Gastrocnemius medialis (tissue), 4 donors: ENCODE measurements at places on chromosomes 6 and 20. TPM values are rescaled to one million over a fixed set of nuclear protein-coding genes. Genes with fewer than 3 reads are reported as not detected.
A peak's percentile ranks its signal among the peaks of the same experiment; 100 is the strongest.

GRCh38 chr20:9103955-9104354, 35.1 kb downstream of the PLCB4 start:
- H3K27me3 ChIP-seq = no peaks in the 10 kb centered on the region
- no peak for DNase-seq
- no peaks in the 10 kb centered on the region for H3K36me3 ChIP-seq
- no peaks in the 10 kb centered on the region for H3K4me1 ChIP-seq

DNA sequence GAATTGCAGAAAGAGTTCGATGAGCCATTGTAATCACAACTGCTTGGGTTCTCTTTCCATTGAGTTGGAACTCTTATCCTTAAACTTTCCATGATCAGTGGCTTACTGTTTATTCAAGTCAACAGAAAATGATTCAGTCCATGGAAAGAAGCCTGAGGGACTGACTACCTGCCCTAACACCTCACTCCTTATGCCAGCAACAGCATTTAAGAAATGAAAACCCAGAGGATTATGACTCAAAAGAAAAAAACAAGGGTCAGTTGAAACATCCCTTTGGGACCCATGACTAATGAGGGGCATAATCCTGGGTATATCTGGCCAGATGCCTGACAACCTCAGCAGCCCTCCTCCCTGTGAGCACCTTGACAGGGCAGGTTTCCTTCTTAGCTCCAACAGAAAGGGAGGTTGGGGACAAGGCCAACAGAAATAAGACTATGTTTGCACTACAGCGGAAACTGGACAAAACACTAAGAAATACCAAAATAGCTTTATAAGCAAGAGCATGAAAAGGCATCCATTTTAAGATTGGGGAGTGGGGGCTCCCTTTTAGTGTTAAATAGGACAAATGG, 106.7 kb downstream of the MAP3K5 start:
- H3K27me3 ChIP-seq = no peaks in the 10 kb centered on the region
- H3K27ac ChIP-seq = no peak overlapping the region
- no peak overlapping the region for H3K4me3 ChIP-seq
- no peak for DNase-seq

GRCh38 chr6:24945054-24945453, 9.3 kb upstream of the RIPOR2 start:
- H3K4me3 ChIP-seq = no peak overlapping the region
- H3K27ac ChIP-seq = no peak overlapping the region
- H3K4me1 ChIP-seq = no peaks in the 10 kb centered on the region
- no peak for DNase-seq
- no peaks in the 10 kb centered on the region for H3K27me3 ChIP-seq

DNA sequence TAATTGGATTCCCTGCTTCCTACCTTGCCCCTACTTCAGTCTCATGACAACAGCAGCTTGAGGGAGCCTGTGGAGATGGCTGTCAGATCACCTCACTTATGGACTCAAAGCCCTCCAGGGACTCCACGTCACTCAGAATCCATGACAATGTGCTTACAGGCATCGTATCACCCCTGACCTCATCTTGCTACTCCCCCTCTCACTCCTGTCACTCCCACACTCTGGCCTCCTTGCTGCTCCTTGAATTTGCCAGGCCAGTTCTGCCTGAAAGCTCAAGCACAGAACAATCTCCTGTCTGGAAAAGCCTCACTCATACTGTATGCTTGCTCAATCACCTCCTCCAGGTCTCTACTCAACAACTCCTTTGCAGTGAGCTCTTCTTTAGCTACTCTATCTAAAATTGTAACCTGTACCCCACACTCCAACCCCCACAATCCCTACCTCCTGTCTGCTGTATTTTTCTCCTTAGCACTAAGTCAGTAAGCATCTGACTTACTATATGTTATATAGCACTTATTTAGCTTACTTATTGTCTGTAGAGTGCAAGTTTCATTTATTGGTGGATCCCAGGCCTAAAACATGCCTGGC, 10.7 kb upstream of the GSTA4 start:
- no peak overlapping the region for H3K4me3 ChIP-seq
- no peaks in the 10 kb centered on the region for H3K27me3 ChIP-seq
- peaks cover 8% of the 10 kb centered on the region for H3K36me3 ChIP-seq

DNA sequence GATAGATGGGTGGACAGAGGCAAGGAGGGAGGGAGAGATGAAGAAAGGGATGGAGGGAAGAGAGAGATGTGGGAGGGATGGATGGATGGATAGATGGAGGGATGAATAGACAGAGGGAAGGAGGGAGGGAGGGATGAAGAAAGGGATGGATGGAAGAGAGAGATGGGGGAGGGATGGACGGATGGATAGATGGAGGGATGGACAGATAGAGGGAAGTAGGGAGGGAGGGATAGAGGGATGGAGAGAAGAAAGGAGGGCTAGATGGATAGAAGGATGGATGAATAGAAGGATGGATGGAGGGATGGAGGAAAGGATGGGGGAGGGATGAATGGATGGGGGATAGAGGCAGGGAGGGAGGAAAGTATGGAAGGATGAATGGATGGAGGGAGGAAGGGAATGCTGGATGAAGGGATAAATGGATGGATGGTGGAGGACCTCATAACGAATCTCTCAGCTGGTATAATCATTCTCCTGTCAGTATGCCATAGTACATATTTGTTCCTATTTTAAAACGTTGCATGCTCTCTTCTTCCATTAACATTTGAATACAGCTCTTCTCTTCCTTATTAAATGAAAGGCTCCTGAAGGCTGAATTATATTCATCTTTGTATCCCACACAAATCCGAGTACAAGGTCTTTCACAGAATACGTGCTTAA, 136.4 kb downstream of the HIVEP2 start:
- DNase-seq = no peak
- H3K4me1 ChIP-seq = peaks cover 25% of the 10 kb centered on the region
- H3K4me3 ChIP-seq = no peak overlapping the region
- no peak overlapping the region for H3K27ac ChIP-seq
- no peaks in the 10 kb centered on the region for H3K27me3 ChIP-seq
- H3K36me3 ChIP-seq = no peaks in the 10 kb centered on the region

GRCh38 chr6:47165918-47166317, 123.8 kb upstream of the ADGRF1 start:
- no peak overlapping the region for H3K27ac ChIP-seq
- H3K4me3 ChIP-seq = no peak overlapping the region
- no peaks in the 10 kb centered on the region for H3K27me3 ChIP-seq
- H3K36me3 ChIP-seq = no peaks in the 10 kb centered on the region
- no peak for DNase-seq

Gene BPIFB1
- total RNA-seq = not detected

Gene KIF3B
- total RNA-seq = 4.8 TPM

DNA sequence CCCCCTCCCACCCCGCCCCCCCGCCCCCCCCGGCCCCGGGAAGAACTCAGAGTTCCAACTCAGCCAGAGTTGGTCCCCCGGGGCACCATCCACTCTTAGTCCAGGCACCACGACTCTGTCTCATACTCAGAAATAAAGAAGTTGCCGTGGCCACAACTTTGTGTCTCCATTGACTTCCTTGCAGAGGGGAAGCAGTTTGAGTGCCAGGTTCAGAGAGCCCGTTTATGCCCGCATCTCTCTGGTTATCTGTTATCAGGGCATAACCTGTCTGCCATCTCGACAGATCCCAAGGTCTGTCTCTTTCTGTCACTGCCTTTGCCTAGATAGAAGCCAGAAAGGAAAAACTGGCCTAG, 605 bp downstream of the CDC5L start:
- H3K4me1 ChIP-seq = peaks cover 24% of the 10 kb centered on the region
- peak overlapping the region; percentile 92 for H3K4me3 ChIP-seq
- no peak for DNase-seq
- H3K36me3 ChIP-seq = peaks cover 23% of the 10 kb centered on the region
- H3K27me3 ChIP-seq = no peaks in the 10 kb centered on the region

Gene PRPH2
- 0.56 TPM for total RNA-seq

Gene KHDC1
- total RNA-seq = not detected

DNA sequence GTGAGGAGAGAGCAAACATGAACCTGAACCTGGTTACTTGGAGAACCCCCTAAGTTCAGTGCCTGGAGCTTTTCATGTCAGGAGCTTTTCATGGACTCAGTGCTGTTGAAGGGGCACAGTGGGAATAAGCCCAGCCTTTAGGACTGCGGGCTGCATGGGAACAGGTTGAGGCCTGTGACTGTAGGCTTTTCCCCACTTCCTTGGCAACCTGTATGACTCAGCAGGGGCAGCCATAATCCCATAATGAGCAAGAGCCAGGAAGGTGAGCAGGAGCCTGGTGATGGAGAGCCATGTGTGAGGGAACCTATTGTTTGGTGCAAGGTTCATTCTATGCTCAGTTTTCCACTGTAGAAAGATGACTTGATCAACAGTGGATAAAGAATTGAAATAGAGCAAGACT, 23.4 kb downstream of the MEP1A start:
- no peak overlapping the region for H3K27ac ChIP-seq
- H3K27me3 ChIP-seq = no peaks in the 10 kb centered on the region
- no peak for DNase-seq
- no peaks in the 10 kb centered on the region for H3K4me1 ChIP-seq
- H3K36me3 ChIP-seq = no peaks in the 10 kb centered on the region

Gene TAB2
- 67.6 TPM for total RNA-seq

GRCh38 chr20:49892260-49892659, 23.1 kb downstream of the SPATA2 start:
- H3K4me1 ChIP-seq = peaks cover 37% of the 10 kb centered on the region
- peaks cover 7% of the 10 kb centered on the region for H3K36me3 ChIP-seq
- DNase-seq = no peak
- no peaks in the 10 kb centered on the region for H3K27me3 ChIP-seq
- H3K4me3 ChIP-seq = no peak overlapping the region

GRCh38 chr20:62401331-62401779, 5.7 kb downstream of the CABLES2 start:
- H3K27ac ChIP-seq = no peak overlapping the region
- DNase-seq = no peak
- no peaks in the 10 kb centered on the region for H3K27me3 ChIP-seq
- H3K36me3 ChIP-seq = no peaks in the 10 kb centered on the region
- no peak overlapping the region for H3K4me3 ChIP-seq

DNA sequence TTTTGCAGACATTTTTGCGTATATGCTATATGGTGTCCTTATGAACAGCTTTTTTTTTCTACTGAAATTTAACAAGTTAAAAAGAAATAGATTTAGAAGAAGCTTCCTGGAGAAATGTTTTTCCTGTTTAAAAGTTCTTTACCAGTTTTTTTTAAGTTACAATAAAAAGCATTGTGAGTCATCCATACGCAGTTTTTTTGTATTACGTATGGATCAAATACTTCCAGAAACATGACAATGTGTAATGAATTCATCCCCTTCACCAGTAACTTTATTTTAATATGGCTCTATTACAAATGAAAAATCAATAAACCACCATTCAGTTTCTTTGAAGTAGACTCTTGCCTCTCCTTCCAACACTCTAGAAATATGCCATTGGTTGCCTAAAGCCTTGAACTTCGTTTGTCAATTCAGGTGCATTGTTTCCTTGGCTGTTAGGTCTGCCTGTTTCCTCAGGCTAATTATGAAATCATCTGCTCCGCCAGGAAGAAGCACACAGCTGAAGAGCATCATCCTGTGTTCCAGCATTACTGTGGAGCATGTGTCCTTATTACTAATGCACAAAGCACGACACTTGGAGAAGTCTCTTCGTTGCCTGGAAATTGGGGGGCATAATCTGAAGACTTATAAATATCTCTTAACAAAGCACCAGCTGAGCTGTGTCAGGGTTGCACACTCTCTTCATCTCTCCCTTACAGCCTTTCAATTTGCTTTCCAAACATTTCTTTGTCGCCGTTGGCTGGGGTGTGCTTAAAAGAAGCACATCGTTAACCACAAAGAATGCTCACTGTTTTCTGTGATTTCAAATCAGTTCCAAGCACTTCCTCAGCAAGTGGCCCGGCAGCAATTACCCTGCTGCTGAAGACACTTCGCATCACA, 9.6 kb downstream of the MOXD1 start:
- no peak for DNase-seq
- no peaks in the 10 kb centered on the region for H3K36me3 ChIP-seq
- H3K27ac ChIP-seq = no peak overlapping the region
- no peaks in the 10 kb centered on the region for H3K4me1 ChIP-seq

GRCh38 chr20:59078231-59078630, 35.6 kb upstream of the PRELID3B start:
- H3K27ac ChIP-seq = no peak overlapping the region
- H3K27me3 ChIP-seq = no peaks in the 10 kb centered on the region
- H3K36me3 ChIP-seq = no peaks in the 10 kb centered on the region
- no peak for DNase-seq
- H3K4me1 ChIP-seq = no peaks in the 10 kb centered on the region
- no peak overlapping the region for H3K4me3 ChIP-seq

DNA sequence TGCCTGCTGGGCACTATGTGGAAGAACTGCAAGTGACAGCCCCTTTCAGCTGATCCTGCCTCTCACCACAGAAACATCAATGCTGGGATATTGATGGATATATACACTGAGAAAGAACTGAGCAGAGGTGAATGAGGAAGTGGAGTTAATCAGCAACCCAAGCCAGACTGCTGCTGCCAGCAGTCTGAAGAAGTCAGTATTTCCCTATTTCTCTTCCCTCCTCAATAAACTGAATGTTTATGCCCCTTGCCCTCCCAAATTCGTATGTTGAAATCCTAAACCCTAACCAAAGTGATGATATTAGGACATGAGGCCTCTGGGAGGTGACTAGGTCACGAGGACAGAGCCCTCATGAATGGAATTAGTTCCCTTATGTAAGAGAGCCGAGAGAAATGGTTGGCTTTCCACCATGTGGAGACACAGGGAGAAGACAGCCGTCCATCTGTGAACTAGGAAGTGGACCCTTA, 76.3 kb downstream of the CDK19 start:
- peak; percentile 3 for DNase-seq
- H3K27me3 ChIP-seq = no peaks in the 10 kb centered on the region
- no peak overlapping the region for H3K27ac ChIP-seq
- H3K4me3 ChIP-seq = no peak overlapping the region
- H3K36me3 ChIP-seq = no peaks in the 10 kb centered on the region

Gene BMP6
- 4.5 TPM for total RNA-seq

Gene WFDC10A
- not detected for total RNA-seq

Gene HLA-DPA1
- 27.3 TPM for total RNA-seq

Gene SYS1
- total RNA-seq = 42.3 TPM

GRCh38 chr20:56855708-56856107, 226.6 kb downstream of the TFAP2C start:
- H3K27ac ChIP-seq = no peak overlapping the region
- H3K36me3 ChIP-seq = no peaks in the 10 kb centered on the region
- DNase-seq = peak; percentile 24
- no peak overlapping the region for H3K4me3 ChIP-seq

DNA sequence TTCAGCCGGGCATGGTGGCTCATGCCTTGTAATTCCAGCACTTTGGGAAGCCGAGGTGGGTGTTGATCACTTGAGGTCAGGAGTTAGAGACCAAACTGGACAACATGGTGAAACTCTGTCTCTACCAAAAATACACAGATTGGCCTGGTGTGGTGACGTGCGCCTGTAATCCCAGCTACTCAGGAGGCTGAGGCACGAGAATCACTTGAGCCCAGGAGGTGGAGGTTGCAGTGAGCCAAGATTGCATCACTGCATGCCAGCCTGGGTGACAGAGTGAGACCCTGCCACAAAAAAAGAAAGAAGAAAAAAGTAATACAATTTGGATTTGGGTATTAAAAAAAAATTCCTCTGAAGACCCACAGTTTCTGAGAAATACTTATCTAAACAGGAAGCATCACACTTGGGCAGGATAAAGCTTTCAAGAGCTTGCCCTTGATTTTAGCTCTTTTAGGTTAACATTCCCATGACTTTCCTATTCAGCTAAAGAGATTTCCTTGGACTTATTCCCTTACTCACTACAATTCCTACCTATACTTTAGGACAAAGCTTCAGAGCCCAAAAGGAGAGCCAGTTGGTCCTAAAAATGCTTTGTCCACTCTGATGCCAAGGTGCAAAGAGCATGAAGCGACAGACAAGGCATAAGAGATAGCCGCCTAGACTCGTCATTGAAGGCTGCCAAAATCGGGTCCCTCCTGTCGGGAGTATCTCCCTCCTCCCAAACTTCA, 1.9 kb downstream of the ELOVL2 start:
- no peaks in the 10 kb centered on the region for H3K36me3 ChIP-seq
- no peak overlapping the region for H3K4me3 ChIP-seq
- H3K27ac ChIP-seq = no peak overlapping the region
- DNase-seq = no peak
- H3K4me1 ChIP-seq = peaks cover 3% of the 10 kb centered on the region
